Fibroblast of lung (primary cell): ENCODE measurements at places on chromosomes 3 and 15. TPM values are rescaled to one million over a fixed set of nuclear protein-coding genes. Genes with fewer than 3 reads are reported as not detected.

Gene SEMA5B
- not detected in 2 replicates for total RNA-seq

Gene ARGFX
- not detected in 2 replicates for total RNA-seq

Gene UNC45A
- total RNA-seq: 88.6 and 104 TPM in 2 replicates

Gene TGM5
- under 0.01 TPM in 1 of 2 replicates, not detected in the other for total RNA-seq

Gene TMEM39A
- 56.8 and 59.0 TPM in 2 replicates for total RNA-seq

Gene ZFAND6
- 160 and 325 TPM in 2 replicates for total RNA-seq

Gene CPB1
- under 0.01 TPM in 1 of 2 replicates, not detected in the other for total RNA-seq

Gene ACOX2
- 17.7 and 20.5 TPM in 2 replicates for total RNA-seq

Gene EPHA3
- 0.26 and 0.99 TPM in 2 replicates for total RNA-seq

Gene CCR1
- total RNA-seq: 1.3 and 6.6 TPM in 2 replicates

Gene PDIA3
- 89.1 and 120 TPM in 2 replicates for total RNA-seq

DNA sequence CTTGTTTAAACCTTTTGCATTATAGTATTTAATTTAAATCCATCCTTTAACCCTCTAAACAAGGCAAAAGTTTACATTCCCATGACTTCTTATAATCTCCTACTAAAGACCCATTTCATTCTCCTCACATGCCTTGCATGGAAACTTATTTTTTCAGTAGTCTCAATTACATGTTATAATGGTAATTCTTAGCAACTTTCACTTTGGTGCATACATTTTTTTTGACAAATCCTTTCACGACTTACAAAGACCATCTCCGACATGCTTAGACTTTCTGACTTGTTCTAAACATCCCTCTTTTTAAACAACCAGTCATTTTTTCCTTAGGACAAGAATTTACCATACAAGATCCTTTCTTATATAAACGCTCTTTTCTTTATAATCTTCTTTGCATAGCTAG lies 615.4 kb upstream of the GBE1 start:
- H3K36me3 ChIP-seq: no peaks in the 10 kb centered on the region
- no peaks in the 10 kb centered on the region for H3K27me3 ChIP-seq
- no peak overlapping the region for H3K27ac ChIP-seq
- no peak for DNase-seq

DNA sequence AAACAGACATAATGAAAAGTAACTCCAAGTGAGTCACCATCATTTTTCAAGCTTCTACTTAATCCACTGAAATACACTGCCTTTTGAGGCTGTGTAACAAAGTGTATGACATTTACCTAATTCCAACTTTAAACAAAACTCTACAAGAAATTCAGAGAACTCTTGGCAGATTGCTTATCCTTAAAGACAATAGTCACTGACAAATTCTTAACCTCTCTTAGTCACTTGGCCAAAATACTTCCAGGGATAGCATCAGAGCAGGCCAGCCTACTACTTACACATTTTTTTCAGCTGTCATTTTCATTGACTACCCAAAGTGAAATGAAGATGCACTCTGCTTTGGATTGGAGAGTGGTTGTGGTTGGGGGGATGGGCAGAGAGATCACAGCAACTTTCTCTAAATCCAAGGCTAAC lies 3.6 kb downstream of the WWTR1 start:
- no peaks in the 10 kb centered on the region for H3K27me3 ChIP-seq
- peaks cover 9% of the 10 kb centered on the region for H3K4me1 ChIP-seq
- no peaks in the 10 kb centered on the region for H3K36me3 ChIP-seq
- H3K27ac ChIP-seq: no peak overlapping the region

- H3K4me1 ChIP-seq: no peaks in the 10 kb centered on the region
- H3K27me3 ChIP-seq: no peaks in the 10 kb centered on the region
- H3K27ac ChIP-seq: no peak overlapping the region
- no peak for DNase-seq
- H3K36me3 ChIP-seq: no peaks in the 10 kb centered on the region
- no peak overlapping the region for H3K4me3 ChIP-seq
Measured at GRCh38 chr3:6791161-6791560, 69.8 kb upstream of the GRM7 start.

DNA sequence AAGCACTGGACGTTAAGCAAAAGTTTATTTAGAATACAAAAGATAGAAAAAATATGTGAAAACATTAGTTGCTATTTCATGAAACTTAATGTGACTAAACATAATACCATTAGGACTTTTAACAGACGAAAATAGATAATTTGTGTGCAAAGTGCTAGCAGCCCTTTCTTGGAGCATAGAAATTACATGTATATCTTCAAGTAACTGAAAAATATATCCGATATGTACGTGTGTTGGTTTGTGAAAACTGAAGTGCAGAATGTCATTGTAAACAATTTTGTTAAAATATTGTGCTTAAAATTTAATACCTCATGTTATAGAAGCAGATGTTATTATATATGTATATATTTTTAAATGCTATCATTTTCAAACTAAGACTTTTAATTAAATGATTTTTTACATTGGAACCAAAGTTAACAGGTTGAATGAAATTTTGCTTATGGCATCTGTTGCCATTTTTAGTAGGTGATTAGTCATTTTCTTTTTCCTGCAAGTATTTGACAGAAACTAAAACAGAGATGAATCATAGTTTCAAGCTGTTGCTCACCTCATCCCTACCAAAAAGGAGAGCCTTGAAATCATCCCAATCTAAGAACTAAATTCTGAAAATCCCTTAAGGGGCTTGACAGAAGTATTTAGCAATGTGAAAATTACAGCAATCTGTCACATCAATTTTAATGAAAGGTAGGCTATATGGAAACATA lies 334.8 kb downstream of the NAALADL2 start:
- H3K4me1 ChIP-seq: no peaks in the 10 kb centered on the region
- no peaks in the 10 kb centered on the region for H3K27me3 ChIP-seq
- H3K36me3 ChIP-seq: no peaks in the 10 kb centered on the region
- H3K27ac ChIP-seq: no peak overlapping the region

- H3K36me3 ChIP-seq: no peaks in the 10 kb centered on the region
- H3K4me1 ChIP-seq: no peaks in the 10 kb centered on the region
- no peak for DNase-seq
- no peak overlapping the region for H3K4me3 ChIP-seq
- no peak overlapping the region for H3K27ac ChIP-seq
- H3K27me3 ChIP-seq: no peaks in the 10 kb centered on the region
Measured at GRCh38 chr3:78633626-78634025, 1134.2 kb downstream of the ROBO1 start.

GRCh38 chr15:66021496-66022162 lies 152.3 kb downstream of the RAB11A start:
- DNase-seq: no peak
- no peaks in the 10 kb centered on the region for H3K36me3 ChIP-seq
- H3K4me1 ChIP-seq: no peaks in the 10 kb centered on the region
- H3K27me3 ChIP-seq: no peaks in the 10 kb centered on the region

DNA sequence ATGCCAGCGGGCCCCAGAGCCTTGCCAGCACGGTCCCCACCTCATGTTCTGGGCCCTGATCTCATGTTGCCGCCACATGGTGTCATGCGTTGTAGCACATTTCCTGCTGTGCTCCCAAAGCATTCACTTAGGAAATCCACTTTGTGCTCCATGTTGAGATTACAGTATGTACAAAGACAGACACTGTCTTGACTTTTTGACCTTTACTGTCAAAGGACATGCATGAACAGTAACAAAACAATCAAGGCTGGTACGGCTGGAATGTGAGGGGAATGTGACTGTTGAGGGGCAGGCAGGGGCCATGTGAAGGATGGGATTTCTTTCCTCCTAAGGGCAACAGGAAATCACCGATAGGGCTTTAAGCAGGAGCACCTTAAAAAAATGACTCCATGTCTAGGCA lies 53.3 kb upstream of the RPL32 start:
- no peaks in the 10 kb centered on the region for H3K4me1 ChIP-seq
- H3K36me3 ChIP-seq: no peaks in the 10 kb centered on the region
- H3K27me3 ChIP-seq: peaks cover 7% of the 10 kb centered on the region

DNA sequence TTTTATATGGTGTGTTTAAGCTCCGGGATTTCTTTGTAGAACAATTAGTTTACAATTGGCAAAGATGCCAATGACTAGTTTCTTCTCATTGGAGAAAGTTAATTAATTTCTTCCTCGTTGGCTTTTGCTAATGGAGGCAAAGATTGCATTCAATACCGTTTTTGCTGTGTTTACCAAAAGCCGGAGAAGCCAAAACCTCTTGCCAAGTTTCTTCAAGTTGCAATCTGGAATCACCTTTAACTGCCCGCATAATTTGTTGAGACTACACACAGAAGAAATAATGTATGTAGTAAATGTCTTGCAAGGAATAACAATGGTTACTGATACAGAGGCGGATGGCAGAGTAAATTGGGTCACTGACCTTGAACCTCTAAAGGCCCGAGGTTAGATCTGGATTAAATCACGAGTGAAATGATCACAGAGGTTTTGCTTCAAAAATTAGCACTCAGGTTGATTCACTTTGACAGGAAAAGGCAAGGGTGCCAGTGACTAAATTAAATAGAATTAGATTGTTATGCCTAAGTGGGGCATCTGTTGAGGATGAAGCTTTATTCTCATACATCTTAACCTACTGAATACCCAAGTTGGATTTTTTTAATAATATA lies 732.1 kb upstream of the NR2F2 start:
- no peak overlapping the region for H3K27ac ChIP-seq
- H3K4me1 ChIP-seq: no peaks in the 10 kb centered on the region
- H3K27me3 ChIP-seq: no peaks in the 10 kb centered on the region
- no peak overlapping the region for H3K4me3 ChIP-seq

- peak; percentile 47 for DNase-seq
- H3K27ac ChIP-seq: peak overlapping the region; percentile 3
- H3K4me1 ChIP-seq: peaks cover 29% of the 10 kb centered on the region
- no peaks in the 10 kb centered on the region for H3K27me3 ChIP-seq
- H3K36me3 ChIP-seq: no peaks in the 10 kb centered on the region
- H3K4me3 ChIP-seq: no peak overlapping the region
Measured at GRCh38 chr3:123605789-123606234, 21.0 kb upstream of the HACD2 start.

DNA sequence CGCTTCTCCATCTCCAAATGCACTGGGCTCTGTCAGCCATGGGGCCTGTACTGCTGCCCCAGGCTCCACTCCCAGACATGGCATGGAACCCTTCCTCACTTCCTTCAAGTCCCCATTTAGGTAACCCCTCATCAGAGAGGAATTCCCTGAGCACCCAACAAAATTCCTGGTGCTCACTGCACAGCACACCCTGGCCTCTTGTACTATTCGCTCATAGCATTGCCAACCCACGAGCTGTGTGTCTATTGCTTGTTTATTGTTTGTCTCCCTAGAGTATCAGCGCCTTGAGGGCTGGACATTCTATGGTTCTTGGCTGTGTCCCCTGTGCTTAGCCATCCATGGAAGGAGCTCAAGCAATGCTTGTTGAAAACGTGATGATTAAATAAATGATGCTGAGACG lies 46.1 kb upstream of the SLCO2A1 start:
- H3K27me3 ChIP-seq: no peaks in the 10 kb centered on the region
- H3K4me3 ChIP-seq: no peak overlapping the region
- no peak overlapping the region for H3K27ac ChIP-seq
- DNase-seq: no peak

- H3K36me3 ChIP-seq: peaks cover 39% of the 10 kb centered on the region
- H3K27me3 ChIP-seq: no peaks in the 10 kb centered on the region
- peak overlapping the region; percentile 54 for H3K27ac ChIP-seq
- H3K4me3 ChIP-seq: peak overlapping the region; percentile 78
- no peak for DNase-seq
Measured at GRCh38 chr3:48685293-48685602, 467 bp downstream of the NCKIPSD start.

DNA sequence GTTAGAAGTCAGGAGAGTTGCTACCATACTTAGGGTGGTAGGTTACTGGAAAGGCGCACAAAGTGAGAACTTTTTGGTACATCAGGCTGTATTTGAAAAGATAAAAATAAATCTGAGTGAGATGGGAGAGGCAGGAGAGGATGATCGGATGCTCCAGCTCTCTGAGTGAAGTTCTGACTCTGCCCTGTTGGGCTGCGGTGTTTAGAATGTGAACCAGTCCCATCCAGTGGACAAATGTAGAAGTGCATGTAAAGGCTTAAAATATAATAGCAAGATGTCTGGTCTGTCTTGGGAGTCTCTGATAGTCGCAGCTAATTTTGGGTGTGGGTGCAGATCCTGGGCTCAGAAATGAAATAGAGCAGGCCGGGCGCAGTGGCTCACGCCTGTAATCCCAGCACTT lies 30.4 kb downstream of the ACKR2 start:
- H3K27me3 ChIP-seq: peaks cover 4% of the 10 kb centered on the region
- DNase-seq: peak; percentile 59
- H3K4me1 ChIP-seq: no peaks in the 10 kb centered on the region
- H3K36me3 ChIP-seq: no peaks in the 10 kb centered on the region

DNA sequence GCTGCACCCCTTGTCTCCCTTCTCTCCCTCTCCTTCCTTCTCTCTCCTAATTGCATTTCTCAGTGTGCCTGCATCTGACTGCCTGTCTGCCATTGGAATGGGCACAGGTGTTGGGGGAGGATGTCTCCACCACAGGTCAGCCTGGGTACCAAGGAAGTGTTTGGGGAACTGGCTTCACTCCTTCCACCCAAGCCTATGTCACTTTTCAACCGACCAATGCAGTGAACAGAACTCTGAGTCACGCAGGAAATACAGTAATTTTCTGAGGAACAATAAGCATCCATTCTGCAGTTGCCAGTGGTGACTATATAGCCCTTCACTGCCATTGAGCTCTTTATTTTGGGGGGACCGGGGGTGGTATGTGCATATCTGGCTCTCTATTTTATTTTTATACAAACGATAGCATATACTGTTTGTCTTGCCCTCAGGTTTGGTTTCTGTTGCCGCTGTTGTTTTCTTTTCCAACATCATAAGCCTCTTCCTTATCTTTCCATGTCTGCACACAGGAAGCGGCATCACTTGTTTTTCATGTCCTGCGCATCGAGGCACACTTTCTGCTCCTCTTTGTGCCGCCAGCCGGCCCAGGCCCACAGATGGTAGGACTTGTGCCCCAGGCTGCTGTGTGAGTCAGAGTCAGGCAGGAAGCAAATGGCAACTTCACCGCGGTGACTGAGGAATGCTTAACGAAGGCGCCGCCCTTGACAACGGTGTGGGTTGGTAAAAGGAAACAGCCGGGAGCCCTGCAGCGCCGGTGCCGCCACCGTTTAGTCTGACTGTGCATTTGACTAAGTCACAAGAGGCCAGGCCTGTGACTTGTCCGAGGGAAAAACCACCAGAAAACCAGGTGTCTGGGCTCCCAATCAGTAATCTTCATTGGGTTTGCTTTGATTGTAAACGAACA lies 21.1 kb upstream of the CDCP1 start:
- H3K4me1 ChIP-seq: peaks cover 12% of the 10 kb centered on the region
- H3K27ac ChIP-seq: peak overlapping the region; percentile 89
- no peak overlapping the region for H3K4me3 ChIP-seq
- peak; percentile 98 for DNase-seq

- peak; percentile 35 for DNase-seq
Measured at GRCh38 chr15:94083467-94084052, 147.8 kb upstream of the MCTP2 start.

DNA sequence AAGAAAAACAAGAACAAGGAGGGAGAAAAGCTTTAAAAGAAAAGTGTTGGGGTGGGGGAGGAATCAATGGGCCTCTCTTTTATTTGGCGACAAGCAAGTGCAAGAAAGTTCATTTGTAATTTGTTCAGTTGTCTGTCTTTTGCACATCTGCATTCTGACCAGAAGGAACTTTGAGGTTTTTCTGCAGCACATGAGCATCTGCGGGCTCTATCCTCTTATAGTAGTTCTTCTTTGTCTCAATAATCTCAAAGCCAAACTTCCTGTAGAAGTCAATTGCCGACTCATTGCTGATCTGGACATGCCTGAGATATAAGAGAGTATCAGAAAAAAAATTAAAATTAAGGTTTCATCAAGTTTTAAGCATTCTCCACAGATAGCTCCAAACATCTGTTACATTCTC lies 24.4 kb downstream of the NAA50 start:
- H3K27ac ChIP-seq: no peak overlapping the region
- no peak overlapping the region for H3K4me3 ChIP-seq
- H3K36me3 ChIP-seq: peaks cover 2% of the 10 kb centered on the region
- DNase-seq: no peak
- H3K4me1 ChIP-seq: no peaks in the 10 kb centered on the region
- no peaks in the 10 kb centered on the region for H3K27me3 ChIP-seq
